Mesenteric fat pad (tissue), 1 donor: ENCODE measurements at places on chromosomes 16 and 17.

GRCh38 chr16:87706278-87707000, 59.3 kb downstream of the KLHDC4 start:
- DNase-seq: no peak

GRCh38 chr17:33385713-33386112, 92.6 kb upstream of the ASIC2 start:
- DNase-seq: no peak

DNA sequence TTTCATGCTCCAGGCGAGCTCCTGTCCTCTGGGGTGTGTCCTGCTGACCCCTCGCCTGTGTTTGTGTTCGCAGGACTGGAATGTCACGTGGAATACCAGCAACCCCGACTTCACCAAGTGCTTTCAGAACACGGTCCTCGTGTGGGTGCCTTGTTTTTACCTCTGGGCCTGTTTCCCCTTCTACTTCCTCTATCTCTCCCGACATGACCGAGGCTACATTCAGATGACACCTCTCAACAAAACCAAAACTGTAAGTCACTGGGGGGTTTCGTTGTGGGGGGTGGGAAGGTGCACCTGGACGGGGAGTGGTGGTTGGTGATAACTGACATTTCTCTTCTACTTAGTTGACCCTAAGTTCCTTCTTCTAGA, 58.3 kb downstream of the ABCC1 start:
- no peak for DNase-seq

DNA sequence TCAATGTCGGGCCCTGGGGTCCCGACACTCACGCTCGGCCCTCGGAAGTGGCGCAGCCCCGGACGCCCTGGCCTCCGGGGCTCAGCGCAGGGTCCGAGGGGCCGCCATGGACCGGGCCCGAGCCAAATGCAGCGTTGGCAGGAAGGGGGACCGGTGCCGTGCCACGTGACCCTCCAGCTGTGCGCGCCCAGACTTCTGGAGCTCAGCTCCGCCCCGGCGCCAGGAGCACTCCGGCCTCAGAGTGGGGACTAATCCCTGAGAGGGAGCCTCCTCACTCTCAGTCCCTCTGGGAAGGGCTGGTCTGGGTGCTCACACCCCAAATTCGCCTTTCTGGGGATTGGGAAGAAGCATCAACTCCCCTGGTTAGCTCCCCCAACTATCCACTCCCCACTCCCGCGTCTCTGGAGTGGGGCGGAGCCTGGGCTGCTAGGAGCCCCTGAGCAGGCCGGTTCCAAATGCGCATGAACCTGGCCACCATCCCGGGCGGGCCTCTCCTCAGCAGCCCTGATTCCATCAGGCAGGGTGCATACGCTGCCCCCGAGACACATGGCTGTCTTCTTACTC, at the start of gene B3GNT9:
Gene B3GNT9, minus strand, starts transcription at position 166 of the 564 bp plus-strand sequence. CDS start 513 bp downstream, outside the sequence.
- DNase-seq: no peak

- DNase-seq: no peak
These were observed 16.9 kb downstream of the ITGAX start for GRCh38 chr16:31371619-31372484.

- DNase-seq: no peak
These were observed 7.6 kb downstream of the SGCA start for GRCh38 chr17:50173335-50173941.

GRCh38 chr17:5045496-5045895, 10.3 kb upstream of the SLC52A1 start:
- no peak for DNase-seq

DNA sequence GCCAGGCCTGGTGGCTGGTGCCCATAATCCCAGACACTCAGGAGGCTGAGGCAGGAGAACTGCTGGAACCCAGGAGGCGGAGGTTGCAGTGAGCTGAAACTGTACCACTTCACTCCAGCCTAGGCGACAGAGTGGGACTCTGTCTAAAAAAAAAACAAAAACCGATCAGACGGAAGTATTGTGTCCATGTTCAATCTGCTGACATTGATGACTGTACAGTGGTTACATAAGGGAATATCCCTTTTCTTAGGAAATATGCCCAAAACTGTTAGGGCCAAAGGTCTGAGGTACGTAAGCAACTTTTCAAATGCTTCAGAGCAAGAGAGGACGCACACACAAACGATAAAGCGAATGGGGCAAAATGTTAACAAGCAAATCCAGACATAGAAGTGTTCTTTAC, 69.8 kb upstream of the DNAH17 start:
- no peak for DNase-seq

DNA sequence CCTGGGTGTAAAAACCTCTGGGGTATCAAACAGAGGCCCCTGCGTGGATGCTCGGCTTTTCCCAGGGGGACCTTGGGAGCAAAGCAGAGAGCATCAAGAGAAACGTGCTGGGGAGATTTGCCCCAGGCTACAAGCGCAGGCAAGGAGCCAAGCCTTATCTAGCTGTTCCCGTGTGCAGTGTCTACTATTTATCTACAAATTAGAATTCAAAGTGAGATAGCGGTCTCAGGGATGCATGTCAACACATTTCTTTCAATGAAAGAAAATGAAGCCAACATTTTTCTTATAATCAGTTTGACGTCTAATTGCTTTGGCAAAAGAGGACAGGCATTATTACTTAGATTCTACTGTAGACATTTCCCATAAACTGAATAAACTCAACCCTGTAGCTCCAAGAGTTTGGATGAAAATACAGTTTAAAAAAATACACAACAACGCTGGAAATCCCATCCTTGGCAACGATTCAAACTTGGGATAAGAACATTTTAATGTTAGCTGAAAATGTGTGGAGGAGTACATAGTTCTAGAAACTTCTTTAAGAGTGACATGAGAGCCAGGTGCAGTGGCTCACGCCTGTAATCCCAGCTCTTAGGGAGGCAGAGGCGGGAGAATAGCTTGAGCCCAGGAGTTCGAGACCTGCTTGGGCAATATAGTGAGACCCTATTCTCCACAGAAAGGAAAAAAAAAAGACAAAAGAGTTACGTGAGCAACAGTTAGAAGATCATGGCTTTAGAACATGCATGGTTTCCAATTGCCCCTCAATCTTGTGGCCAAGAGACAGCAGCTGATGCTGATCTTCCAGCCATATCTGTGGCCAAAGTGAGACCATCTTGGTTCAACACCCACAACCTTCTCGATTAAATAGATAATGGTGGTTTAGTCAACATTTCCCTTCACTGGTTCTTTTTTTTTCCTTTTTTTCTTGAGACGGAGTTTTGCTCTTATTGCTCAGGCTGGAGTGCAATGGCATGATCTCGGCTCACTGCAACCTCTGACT, 7.2 kb downstream of the SPNS3 start:
- no peak for DNase-seq

DNA sequence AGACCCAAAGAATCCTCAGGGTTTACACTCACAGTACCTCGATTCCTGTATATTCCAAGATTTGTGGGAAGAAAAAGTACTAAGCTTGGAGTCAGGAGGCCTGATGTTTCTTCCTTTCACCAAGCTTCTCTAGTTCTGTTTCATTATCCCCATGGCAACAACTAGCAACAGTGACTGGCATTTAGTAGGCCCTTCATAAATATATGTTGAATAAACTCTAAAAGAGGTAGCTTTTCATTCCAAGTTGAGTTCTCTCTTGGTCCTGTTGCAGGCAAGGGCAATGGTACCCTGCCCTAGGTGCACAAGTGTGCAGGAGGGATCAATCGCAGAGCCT, 527 bp upstream of the UBE2Z start:
- DNase-seq: no peak

DNA sequence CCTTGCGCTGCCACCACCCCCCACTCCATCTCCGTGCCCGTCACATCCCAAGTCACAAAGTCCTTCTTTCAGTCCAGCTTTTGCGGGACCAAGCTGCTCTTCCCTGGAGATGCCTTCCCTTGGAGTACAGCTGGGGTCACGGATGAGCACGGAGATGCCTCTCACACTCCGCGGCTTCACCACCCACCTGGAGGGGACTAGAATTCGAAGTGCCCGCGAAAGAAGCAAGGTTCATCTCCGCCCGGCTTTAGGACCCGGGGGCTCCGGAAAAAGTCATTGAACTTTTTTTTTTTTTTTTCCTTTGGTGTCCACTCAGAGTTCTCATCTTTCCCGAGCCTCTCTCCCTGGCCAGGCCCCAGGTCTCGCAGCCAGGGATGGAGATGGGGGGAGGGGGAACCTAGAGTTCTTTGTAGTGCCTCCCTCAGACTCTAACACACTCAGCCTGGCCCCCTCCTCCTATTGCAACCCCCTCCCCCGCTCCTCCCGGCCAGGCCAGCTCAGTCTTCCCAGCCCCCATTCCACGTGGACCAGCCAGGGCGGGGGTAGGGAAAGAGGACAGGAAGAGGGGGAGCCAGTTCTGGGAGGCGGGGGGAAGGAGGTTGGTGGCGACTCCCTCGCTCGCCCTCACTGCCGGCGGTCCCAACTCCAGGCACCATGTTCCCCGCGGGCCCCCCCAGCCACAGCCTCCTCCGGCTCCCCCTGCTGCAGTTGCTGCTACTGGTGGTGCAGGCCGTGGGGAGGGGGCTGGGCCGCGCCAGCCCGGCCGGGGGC, at the start of gene FKBP10:
Gene FKBP10, plus strand, starts transcription at position 624 of the 771 bp plus-strand sequence. Its CDS starts 31 bp downstream, at position 655.
- DNase-seq: no peak

DNA sequence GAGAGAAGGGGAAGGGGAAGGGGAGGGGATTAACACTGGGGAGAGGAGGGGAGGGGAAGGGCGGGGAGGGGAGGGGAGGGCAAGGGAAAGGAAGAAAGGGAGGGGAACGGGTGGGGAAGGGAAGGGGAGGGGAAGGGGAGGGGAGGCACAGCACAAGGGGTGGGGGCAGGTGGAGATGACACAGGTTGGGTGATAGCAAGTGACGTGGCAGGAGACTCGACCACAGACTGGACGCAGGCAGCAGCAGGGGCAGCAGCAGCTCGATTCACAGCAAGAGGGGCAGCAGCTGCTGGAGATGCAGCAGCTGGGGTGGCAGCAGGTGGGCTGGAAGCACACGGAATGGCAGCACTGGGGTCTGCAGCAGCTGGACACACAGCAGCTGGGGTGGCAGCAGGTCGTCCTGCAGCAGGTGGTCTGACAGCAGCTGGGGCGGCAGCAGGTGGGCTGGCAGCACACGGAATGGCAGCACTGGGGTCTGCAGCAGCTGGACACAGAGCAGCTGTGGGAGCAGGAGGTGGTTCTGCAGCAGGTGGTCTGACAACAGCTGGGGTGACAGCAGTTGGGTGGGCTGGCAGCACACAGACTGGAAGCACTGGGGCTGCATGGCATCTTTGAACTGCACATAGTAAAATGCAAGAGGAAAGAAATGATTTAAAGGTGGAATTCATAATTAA, at the start of gene KRTAP4-16:
Gene KRTAP4-16, minus strand, starts transcription at position 624 of the 674 bp plus-strand sequence. Its CDS starts 0 bp downstream, at position 624.
- DNase-seq: no peak

- no peak for DNase-seq
These were observed 3.9 kb downstream of the TRPV2 start for GRCh38 chr17:16419074-16419928.

DNA sequence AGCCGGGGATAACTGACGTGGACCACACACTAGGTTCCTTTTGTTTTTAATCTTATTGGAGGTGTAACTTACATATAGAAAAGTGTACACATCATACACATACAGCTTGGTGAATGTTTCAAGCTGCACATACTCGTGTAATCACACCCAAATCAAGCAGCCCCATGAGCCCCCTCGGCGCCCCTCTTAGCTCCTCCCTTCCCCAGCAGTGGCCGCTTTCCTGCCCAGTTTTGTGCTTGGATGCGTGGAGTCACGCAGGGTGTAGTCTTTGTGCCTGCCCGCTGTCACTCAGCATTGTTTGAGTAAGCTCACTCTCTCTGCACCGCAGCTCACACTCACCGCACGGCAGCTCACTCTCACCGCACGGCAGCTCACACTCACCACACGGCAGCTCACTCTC, 151.7 kb upstream of the CHMP6 start:
- DNase-seq: no peak

DNA sequence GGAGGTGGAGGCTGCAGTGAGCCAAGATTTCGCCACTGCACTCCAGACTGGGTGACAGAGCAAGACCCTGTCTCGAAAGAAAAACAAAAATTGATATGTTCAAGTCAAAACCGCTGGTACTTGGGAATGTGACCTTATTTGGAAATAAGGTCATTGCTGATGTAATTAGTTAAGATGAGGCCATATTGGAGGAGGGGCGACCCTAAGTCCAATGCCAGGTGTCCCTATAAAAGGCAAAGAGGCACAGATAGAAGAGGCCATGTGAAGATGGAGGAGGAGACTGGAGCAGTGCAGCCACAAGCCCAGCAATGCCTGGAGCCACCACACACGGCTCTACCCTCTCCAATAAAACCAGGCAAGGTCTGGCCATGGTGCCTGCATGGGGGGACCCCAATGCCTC, 50.8 kb upstream of the JPH3 start:
- no peak for DNase-seq

GRCh38 chr17:40561871-40562611, 3.2 kb downstream of the CCR7 start:
- peak; percentile 39 for DNase-seq

GRCh38 chr17:4823373-4824089, 9.6 kb upstream of the MINK1 start:
- DNase-seq: no peak

GRCh38 chr16:85902366-85903155, 3.6 kb downstream of the IRF8 start:
- DNase-seq: no peak

- DNase-seq: no peak
These were observed 25.1 kb upstream of the SLC47A1 start for GRCh38 chr17:19508577-19508867.

GRCh38 chr17:73851091-73851490, 206.8 kb upstream of the SDK2 start:
- DNase-seq: no peak

GRCh38 chr17:29929006-29929532, 959 bp downstream of the SSH2 start:
- no peak for DNase-seq

GRCh38 chr17:77320044-77320440, 179.3 kb downstream of the SEC14L1 start:
- no peak for DNase-seq

- no peak for DNase-seq
These were observed 64.5 kb upstream of the PLCG2 start for GRCh38 chr16:81714583-81714982.

DNA sequence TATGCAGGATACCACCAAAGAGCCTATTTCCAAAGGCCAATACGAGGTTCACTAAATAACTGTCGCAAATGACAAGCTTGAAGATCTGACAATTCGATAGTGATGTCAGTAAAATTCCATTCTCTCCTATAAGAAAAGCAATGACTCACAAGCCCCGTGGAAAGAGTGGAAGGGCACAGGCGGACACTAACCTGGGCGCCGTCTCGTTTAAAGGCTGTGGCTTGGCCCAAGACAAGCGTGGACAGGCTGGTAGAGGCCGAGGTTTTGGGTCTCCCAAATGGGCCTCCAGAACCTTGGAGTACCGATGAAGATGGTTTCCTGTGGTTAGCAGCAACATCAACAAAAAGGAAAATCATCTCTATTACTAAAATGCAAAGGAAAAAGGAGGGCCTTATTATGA, 16.5 kb upstream of the SLC38A8 start:
- peak; percentile 72 for DNase-seq

DNA sequence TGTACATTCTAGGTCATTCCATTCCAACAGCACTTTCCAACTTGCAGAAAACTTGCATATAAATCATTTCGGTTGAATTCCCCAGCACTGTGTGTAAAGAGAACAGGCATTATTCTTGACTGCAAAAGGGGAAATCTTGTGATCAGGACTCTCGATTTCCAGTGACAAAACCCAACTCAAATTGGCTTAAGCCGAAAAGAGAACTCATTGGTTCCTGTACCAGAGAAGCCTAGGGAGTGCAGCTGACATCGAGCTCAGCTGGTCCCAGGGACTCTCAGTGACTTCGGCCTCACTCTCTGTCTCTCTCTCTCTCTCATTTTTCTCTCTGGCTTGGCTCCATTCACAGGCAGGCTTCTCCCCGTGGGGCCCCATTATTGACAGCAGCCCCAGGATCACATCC, 30.7 kb downstream of the CD300LF start:
- DNase-seq: no peak

- DNase-seq: no peak
These were observed 13.5 kb upstream of the DNAI2 start for GRCh38 chr17:74260525-74260850.
